Esophagus squamous epithelium (tissue), 5 donors: ENCODE measurements at places on chromosomes 1 and 21.

GRCh38 chr1:36911561-36912364 is 122.6 kb downstream of the GRIK3 start:
- no peaks in the 10 kb centered on the region for H3K4me1 ChIP-seq
- no peak overlapping the region for H3K4me3 ChIP-seq
- H3K27me3 ChIP-seq: peaks cover 37% of the 10 kb centered on the region
- DNase-seq: no peak
- no peak overlapping the region for H3K27ac ChIP-seq

DNA sequence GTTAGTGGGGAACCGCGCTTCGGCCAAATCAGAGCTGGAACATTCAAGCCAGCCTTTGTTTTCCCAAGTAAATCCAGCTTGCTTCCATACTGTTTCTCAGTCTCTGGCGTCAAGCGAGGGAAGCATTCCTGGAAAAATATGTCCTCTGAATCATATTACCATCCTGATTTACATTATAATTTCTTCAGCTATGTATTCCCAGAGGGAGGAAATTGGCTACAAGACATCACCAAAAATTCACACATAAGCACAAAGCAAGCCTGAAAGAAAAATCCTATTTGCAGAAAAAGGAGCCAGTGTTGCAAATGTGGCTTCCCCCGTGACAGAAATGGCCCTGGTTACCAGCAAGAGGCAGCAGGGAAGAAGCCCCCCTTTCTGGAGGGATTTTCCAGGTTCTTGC is 233.3 kb downstream of the KCNJ6 start:
- DNase-seq: no peak
- H3K4me1 ChIP-seq: peaks cover 5% of the 10 kb centered on the region
- H3K36me3 ChIP-seq: no peaks in the 10 kb centered on the region
- no peak overlapping the region for H3K4me3 ChIP-seq
- H3K27ac ChIP-seq: peak overlapping the region; percentile 9

GRCh38 chr1:237013608-237014007 is 9.4 kb upstream of the MT1HL1 start:
- H3K27ac ChIP-seq: peak overlapping the region; percentile 37
- no peaks in the 10 kb centered on the region for H3K36me3 ChIP-seq
- no peak for DNase-seq
- no peaks in the 10 kb centered on the region for H3K27me3 ChIP-seq
- H3K4me1 ChIP-seq: no peaks in the 10 kb centered on the region

DNA sequence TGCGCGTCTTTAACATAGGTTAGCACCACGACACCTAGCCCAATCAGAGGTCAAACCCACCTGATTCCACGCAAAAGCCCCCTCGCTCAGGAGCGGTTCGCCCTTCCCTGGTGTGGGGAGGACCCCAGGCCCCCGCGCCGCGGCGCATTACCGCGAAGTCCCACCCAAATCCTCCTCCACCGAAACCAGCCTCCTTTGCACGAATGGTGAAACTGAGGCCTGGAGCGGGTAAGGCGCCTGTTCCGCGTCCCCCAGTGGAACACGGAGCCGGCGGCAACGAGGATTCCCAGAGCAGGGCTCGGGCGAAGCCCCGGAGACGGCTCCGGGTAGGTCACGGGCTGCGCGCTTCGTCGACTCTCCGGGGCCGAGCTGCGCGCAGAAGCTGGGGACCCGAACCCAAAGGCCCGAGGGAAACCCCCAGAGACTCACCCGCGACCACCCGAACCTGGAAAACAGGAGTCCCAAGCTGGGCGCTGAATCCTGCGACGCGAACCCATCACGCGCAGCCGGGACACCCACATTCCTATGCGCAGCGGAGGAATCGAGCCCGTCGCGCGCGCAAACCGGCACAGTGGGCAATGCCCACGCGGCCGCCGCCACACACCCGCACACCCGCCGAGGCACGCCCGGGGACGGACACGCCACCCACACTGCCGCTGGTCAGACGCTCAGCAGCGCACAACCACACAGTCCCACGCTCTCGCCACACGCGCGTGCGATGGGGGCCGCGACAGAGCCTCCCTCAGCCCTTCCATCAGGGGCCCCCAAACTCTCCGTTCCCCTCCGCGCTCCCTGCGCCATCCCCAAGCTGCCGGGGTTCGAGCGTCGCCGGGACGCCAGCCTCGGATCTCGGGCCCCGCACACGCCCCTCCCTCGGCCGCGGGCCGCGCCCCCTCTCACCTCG is 507 bp downstream of the GLIS1 start:
- no peaks in the 10 kb centered on the region for H3K36me3 ChIP-seq
- DNase-seq: no peak
- H3K27me3 ChIP-seq: peaks cover 8% of the 10 kb centered on the region
- H3K4me3 ChIP-seq: peak overlapping the region; percentile 63
- peak overlapping the region; percentile 48 for H3K27ac ChIP-seq

DNA sequence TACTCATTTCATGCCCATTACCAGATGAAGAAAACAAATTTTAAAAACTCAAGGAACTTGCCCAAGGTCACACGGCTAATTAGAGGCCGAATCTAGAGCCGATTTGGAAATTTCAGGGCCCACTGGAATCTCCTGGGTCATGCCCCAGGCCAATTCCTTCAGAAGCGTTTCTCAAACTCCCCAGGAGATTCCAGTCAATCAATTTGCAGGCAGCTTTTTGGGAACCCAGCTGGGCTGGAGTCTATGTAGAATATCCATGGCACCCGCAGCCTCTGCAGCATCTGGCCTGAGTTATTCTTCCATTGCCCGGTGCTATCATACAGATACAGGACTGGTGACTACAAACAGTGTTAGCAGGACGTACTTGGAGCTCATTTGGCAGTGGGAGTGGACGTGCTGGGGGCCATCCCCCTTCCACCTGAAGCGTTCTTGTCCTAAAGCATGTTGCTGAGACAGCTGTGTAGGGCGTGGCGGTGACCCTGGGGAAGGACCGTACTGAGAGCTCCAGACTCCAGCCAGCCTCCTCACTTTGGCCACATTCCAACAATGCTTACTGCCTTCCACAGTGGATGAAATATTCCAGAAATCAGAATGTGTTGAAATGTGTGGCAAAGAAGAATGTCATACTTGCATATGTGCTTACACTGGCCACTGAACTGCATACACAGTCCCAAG is 38.3 kb downstream of the ABCG1 start:
- no peaks in the 10 kb centered on the region for H3K4me1 ChIP-seq
- H3K27me3 ChIP-seq: peaks cover 69% of the 10 kb centered on the region
- no peaks in the 10 kb centered on the region for H3K36me3 ChIP-seq
- no peak overlapping the region for H3K27ac ChIP-seq
- DNase-seq: no peak
- H3K4me3 ChIP-seq: no peak overlapping the region

DNA sequence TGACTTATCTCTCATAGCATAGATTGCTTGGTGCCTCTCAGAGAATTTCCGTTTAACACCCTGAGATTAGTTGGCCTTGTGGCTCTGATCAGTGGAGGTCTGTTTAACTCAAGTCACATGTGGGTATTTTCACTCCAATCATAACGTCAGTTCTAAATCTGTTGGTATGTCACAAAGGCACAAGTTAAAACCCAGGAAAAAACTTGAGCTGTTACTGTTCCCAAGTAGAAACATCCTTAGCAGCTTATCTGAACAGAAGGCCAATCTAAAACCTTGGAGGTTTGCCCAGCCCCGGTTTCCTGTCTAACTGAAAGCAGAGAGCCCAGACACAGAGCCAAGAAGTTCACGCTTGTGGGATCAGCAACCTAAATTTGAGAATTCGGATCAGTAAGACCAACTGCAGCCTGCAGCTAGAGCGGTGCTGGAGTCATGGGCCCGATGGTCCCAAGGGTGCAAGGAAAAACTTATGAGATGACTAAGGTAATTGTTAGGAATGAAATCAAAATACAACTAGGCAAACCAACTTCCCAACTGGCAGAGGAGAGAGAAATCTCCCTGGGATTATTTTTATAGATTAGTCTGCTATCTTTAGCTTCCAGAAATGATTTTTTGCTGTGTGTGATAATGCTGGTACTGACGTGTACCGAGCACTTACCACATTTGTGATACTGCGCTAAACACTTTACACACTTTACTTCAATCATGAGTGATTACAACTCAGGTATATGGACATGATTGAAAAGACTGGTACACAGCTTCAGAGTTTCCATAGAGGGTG is 90.2 kb upstream of the C1orf21 start:
- H3K4me1 ChIP-seq: peaks cover 35% of the 10 kb centered on the region
- no peaks in the 10 kb centered on the region for H3K27me3 ChIP-seq
- no peaks in the 10 kb centered on the region for H3K36me3 ChIP-seq
- DNase-seq: no peak
- H3K4me3 ChIP-seq: no peak overlapping the region

- DNase-seq: no peak
- H3K4me3 ChIP-seq: no peak overlapping the region
- H3K27ac ChIP-seq: peak overlapping the region; percentile 83
- H3K36me3 ChIP-seq: no peaks in the 10 kb centered on the region
- peaks cover 26% of the 10 kb centered on the region for H3K4me1 ChIP-seq
- no peaks in the 10 kb centered on the region for H3K27me3 ChIP-seq
Observed at GRCh38 chr1:164772635-164773034, 213.7 kb downstream of the PBX1 start.

GRCh38 chr1:162383516-162383915 is 2.0 kb downstream of the C1orf226 start:
- DNase-seq: no peak
- H3K4me3 ChIP-seq: no peak overlapping the region
- no peaks in the 10 kb centered on the region for H3K4me1 ChIP-seq
- H3K27ac ChIP-seq: no peak overlapping the region

DNA sequence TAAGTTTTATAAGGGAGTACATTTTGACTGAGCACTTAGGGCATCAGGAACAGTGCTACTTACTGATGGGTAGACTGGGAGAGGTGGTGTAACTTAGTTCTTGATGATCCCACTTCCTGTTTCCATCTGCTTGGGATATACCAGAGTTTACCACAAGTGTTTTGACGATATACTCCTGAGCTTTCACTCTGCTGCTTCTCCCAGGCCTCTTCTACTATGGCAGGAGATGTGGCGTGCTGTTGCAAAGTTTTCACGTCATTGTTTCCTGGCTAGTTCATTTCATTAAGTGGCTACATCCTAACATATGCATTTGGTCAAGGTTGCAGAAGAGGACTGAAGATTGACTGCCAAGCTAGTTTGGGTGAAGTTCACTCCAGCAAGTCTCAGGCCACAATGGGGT is 41.3 kb upstream of the LAMC2 start:
- peaks cover 32% of the 10 kb centered on the region for H3K36me3 ChIP-seq
- H3K4me1 ChIP-seq: peaks cover 37% of the 10 kb centered on the region
- H3K27me3 ChIP-seq: no peaks in the 10 kb centered on the region
- no peak for DNase-seq
- H3K27ac ChIP-seq: peak overlapping the region; percentile 72

DNA sequence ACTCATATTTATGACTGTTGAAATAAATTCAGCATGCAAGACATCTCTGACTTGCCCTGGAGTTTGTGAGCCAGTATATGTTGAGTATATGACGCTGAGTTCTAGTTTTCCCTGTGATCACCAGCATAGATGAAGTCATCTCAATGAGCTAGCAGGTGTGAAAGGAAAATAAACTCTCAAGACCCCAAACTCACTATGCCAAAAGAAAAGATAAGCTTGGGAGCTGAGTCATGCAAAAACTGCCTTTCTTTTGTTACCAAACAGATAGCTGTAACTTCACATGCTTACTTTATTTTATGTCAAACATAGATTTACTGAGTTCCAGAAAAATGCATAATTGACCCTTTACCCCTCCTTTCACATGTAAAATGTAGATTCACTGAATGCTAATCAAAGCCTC is 52.9 kb downstream of the SERBP1 start:
- no peaks in the 10 kb centered on the region for H3K27me3 ChIP-seq
- H3K4me3 ChIP-seq: no peak overlapping the region
- no peak overlapping the region for H3K27ac ChIP-seq
- peaks cover 37% of the 10 kb centered on the region for H3K4me1 ChIP-seq
- H3K36me3 ChIP-seq: no peaks in the 10 kb centered on the region
- DNase-seq: no peak

DNA sequence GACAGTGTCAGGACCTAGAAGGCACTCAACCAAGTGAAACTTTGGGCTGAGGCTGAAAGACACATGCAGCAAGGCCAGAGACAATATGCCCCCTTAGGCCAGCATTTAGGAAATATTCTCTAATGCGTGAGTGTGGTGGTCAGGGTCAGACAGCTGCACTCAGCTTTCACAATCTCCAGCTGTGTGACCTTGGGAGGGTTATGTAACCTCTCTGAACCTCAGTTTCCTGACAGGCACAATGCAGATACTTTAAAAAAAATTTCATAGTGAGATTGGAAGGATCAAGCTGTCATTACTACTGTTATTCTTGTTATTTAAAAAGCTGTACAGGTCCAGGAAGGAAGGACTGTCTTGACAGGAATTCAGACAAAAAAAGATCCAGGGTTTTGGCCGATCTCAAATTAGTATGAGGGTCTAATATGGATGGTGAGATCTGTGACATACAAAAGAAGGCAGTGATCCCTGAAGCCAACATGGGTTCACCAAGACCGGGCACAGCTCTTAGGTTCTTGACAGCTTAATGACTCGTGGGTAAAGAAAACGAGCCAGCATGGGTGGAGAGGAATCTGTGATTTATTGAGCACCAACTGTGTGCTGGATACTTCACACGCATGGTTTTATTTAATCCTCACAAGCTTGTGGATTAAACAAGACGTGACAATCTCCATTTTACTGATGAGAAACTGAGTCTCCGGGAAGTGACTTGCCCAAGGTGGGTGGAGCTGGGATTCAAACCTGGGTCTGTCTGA is 54.6 kb upstream of the POU3F1 start:
- H3K36me3 ChIP-seq: no peaks in the 10 kb centered on the region
- H3K4me1 ChIP-seq: no peaks in the 10 kb centered on the region
- DNase-seq: no peak
- H3K4me3 ChIP-seq: no peak overlapping the region
- H3K27me3 ChIP-seq: no peaks in the 10 kb centered on the region

DNA sequence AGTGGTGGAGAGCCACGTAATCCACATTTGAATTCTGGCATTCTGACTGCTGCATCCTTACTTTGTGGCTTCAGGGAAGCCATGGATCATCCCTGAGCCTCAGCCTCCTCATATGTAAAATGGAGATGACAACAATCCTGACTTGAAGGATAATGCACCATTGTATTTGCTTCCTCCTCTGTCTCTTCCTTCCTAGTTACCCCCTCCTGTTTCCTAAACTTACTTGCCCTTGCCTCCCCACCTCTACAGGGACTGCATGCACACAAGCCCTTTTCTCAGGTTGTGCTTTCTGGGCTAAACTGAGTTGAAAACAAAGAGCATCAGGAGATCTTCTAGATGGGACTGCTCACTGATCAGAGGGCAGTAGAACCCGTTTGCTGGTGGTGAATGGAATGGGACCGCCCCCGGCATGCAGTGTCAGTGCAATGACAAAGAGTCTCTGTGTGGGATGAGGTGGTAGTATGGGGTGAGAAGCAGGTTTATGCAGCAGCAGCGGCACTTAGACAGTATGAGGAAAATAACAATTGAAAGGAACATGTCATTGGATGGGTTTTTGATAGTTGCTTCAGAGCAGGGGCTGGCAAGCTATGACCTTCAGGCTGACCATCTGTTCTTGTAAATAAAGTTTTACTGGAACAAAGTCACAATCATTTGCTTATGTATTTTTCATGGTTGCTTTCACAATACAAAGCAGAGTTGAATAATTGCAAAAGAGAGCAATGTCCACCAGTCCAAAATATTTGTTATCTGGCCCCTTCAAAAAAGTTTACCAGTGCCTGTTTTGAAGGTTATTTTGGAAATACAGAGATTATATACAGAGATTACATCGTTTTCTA is 6.1 kb upstream of the ADAMTS1 start:
- no peak overlapping the region for H3K27ac ChIP-seq
- H3K36me3 ChIP-seq: no peaks in the 10 kb centered on the region
- peaks cover 2% of the 10 kb centered on the region for H3K4me1 ChIP-seq

GRCh38 chr1:46284058-46284457 is 19.4 kb downstream of the LRRC41 start:
- no peaks in the 10 kb centered on the region for H3K4me1 ChIP-seq
- H3K27me3 ChIP-seq: no peaks in the 10 kb centered on the region
- DNase-seq: no peak
- no peak overlapping the region for H3K27ac ChIP-seq
- peaks cover 99% of the 10 kb centered on the region for H3K36me3 ChIP-seq

- no peak for DNase-seq
- H3K27me3 ChIP-seq: no peaks in the 10 kb centered on the region
- H3K4me3 ChIP-seq: no peak overlapping the region
Observed at GRCh38 chr21:25039461-25040380, 567.6 kb downstream of the MRPL39 start.
